RWPE1 (cell line): ENCODE measurements at places on chromosomes 7 and 10.

DNA sequence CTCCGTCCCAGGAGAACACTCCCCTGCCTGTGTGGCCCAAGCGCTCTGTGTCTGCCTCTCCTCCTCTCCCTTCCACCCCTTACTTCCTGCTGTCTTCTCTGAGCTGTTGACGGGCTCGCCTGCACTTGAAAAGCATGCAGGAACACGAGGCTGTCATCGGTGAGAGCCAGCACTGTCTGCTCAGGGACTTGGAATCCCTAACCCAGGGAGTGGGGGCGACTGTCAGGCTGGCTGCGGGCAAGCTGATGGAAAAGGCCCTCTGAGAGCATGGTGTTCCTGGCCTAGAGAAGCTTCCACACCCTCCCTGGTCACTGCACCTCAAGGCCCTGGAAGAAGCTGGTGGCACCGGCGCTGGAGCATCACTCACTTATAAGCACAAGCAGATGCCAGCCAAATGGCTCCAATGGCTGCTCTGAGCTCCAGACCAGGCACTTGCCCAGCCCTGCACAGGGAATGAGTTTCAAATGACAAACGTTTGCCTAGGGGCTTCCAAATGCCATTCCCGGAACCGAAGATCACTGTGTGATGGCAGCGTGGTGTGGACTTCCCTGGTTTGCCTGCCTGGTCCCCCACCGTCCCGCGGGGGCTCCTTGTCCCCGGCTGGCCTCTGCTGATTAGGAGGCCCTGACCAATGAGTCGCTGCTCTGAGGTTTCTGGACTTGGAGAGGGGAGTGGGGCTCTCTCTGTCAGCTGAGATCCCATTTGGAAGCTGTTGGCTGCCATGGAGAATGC, 56.7 kb upstream of the EBF3 start:
- no peak for DNase-seq

DNA sequence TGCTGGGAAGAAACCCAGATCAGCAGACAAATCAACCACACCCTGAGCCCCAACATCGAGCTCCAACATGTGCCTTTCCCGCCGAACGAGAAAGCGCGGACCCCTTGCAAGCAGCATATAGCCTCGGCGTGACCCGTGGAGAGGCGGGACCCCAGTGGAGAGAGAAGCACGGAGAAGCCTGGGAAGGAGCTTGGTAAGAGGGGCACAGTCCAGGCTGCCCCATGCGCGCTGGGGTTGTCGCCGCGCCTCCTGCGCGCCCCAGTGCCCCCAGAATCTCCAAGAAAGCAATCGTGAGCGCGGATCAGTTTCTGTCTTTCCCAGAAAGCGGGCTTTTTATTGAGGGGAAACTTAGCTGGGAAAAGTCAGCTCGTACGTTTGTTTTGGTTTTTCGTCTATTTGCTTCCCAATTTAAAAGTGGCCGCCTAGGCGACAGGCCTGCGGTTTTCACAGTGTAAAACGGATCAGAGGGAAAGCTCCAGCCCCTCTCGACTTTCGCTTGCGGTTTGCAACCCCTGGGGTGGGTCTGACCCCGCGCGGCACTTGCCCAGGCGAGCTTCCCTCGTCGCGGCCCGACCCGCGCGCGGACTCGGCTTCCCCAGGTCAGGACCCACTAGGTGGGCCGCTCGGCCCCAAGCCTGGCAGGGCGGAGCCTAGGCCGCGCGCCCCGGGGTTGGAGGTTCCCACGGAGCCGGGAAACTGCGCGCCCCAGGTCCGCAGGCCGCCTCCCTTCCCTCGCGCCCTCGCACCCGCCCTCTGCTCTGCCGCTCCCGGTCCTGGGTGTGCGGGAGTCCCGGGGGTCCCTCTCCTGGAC, 31.1 kb downstream of the SKIDA1 start:
- no peak for DNase-seq

- DNase-seq, result no peak
These were observed at the start of gene OR2F2 for GRCh38 chr7:143934526-143935325. Gene OR2F2, plus strand, starts transcription at chr7:143935233. Its CDS starts 0 bp downstream, at chr7:143935233.

DNA sequence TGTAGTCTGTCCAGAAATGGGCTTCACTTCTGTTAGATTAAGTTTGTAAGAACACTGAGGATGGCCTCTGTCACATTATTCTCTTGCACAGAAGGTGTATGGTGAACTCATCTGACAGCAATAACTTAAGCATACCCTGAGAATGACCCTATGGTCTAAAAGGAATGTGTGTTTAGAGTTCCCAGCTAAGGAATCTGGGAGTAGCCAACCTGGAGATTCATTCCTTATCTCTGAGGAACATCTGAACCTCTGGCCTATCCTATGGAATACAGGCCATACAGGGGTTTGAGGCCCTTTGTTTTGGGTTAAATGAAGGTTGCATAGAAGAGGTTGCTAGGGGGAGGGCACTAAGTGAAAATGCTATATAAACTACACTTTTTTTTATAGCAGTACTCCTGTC, 41.4 kb downstream of the LAMB4 start:
- no peak for DNase-seq

DNA sequence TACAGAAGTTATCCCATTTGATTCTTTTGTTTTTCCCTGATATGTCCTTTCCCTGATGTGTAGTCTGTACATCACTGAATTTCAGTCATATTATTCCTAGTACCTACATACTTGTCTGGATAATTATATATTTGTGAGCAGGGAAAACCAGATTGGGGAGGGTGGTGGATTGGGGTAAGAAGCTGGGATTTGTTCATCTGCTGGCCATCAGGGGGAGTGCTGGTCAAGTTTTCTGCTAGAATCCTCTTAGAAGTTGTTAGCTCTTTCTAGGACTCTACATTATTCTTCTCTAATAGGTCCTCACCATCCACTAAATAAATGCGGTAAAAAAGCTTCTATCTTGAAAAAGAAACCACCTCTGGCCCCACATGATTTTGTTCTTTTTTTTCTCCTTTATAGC, 232.7 kb upstream of the TAC1 start:
- DNase-seq, result peak; percentile 40

- peak; percentile 47 for DNase-seq
These were observed 69.4 kb downstream of the AMZ1 start for GRCh38 chr7:2757361-2757903.
